Right ventricle myocardium inferior (tissue), 1 donor: ENCODE measurements at places on chromosomes 7 and 10.

DNA sequence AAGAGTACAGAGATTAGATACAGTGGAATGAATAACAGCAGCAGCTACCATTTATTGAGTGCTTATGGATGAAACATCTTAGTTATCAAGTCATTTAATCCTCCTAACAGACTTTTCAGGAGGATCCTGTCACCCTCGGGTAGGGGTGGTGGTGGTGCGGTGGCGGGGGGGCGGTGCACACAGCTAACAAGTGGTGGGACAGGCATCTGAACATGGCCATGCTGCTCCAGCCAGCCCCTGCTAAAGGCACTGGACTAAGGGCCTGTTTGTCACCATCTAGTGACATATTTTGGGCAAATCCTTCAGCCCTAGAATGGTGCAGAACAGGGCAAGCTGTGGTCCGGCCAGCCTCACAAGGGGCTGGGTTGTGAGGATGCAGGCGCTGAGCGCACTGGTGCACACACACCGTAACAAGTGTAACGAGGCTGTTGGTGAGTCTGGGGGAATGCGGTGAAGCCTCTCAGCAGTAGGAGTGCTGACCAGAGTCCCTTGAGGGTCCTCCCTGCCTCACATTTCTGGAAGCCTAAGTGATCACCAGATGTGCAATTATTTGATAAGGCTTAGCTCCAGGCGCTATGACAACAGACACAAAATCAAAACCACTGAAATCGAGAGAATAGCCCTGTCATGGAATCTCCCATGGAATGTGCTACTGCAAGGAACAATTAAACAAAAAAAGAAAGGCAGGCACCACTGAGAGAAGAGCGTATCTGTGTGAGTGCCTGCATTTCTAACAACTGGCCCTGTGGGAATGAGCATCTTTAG lies 102.2 kb downstream of the RNF216 start:
- no peak for DNase-seq

- DNase-seq: peak; percentile 87
Observed at GRCh38 chr10:122128357-122128756, 139.4 kb downstream of the TACC2 start.

DNA sequence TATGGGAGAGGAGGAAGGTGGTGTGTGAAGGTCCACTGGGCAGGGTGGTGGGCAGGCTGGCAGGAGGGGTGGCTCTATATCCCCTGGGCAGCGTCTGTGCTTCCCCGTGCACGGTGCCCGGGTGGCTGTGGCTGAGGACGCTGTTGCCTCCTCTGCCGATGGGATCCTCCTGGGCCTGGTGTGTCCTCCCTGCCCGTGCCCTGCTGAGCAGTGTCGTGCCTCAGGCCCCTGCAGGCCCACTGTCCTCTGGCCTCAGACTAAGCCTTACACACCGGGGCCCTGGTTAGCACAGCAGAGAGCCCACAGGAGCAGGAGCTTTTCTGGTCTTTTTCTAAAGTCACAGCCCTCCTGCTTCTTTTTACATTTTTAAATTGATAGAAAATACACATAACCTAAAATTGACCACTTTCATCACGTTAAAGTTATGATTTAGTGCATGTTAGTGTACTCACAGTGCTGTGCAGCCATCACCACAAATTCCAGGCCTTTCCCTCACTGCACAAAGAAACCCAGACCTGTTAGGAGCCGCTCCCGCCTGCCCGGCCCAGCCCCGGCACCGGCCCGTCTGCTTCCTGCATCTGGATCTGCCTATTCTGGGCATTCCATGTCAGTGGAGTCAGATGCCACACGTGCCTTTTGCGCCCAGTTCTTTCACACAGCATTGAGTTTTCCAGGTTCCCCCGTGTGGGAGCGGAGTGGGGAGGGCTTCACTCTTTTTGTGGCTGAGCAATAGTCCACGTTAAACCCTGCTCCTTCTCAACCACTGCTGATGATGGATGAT lies 19.4 kb downstream of the PFKFB3 start:
- DNase-seq: no peak

DNA sequence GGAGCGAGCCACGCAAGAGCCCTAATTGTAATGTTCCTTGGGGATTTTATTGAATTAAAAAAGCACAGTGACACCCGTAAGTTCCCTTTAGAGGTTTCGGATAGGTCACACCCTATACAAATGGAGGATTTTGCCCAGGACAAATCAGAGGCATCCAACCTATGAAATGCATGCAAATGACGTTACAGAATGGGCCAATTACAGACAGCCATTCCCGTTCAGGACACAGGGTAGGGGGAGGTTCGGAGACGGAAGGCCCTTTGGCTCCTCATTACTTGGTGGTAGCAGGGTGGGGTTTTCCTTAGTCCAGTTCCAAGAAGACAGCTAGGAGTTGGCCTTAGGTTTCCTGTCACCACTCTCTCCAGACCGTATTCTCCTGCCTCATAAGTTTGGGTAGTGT lies 754.1 kb downstream of the IPMK start:
- DNase-seq: no peak

DNA sequence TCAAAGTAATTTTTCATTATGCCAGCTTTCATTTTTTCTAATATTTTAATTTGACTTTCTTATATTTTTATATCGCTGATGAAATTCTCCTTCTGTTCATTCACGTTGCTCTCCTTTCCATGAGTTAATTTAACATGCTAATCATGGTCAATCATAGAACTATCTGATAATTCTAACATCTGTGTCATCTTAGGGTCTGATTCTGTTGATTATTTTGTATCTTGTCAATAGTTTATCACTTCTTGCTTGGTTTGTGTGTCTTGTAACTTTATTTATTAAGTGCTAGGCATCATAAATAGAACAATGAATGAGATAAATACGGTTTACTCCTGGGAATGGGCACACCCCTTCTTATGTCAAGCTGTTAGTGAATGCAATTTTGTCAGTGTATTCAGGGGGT lies 11.0 kb downstream of the TCERG1L start:
- DNase-seq: no peak

GRCh38 chr10:1183033-1183396 lies 126.8 kb downstream of the WDR37 start:
- no peak for DNase-seq

- DNase-seq: no peak
Observed at GRCh38 chr7:1814089-1814811, 144.2 kb downstream of the ELFN1 start.

- no peak for DNase-seq
Observed at GRCh38 chr7:50822110-50822509, 39.4 kb upstream of the GRB10 start.

GRCh38 chr10:131547129-131547799 lies 235.7 kb upstream of the TCERG1L start:
- DNase-seq: no peak

DNA sequence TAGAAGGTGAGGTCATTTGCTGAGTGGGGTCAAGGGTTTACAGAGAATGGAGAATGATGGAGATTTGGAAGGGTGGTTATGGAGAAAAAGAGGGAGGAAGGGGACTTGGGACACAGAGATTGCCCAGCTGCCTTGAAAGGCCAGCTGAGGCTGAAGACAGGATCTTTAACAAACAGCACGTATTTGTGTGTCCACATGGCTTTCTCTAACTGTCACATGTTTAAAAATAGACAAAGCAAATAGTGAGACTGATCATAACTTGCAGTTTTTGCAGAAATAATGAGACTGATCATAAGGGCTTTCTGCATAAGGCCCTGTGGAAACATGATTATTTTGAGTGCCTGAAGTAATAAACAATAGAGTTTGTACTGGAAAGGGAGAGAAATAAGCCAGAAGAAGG lies 212.7 kb downstream of the HDAC9 start:
- no peak for DNase-seq
